Stimulated activated CD8-positive, alpha-beta memory T cell treated with anti-CD3 and anti-CD28 coated beads, Interleukin-12 subunit alpha, Interleukin-12 subunit beta, amount 100 ng/mL, for 1 hour (primary cell): ENCODE measurements at places on chromosomes 2 and 18.

DNA sequence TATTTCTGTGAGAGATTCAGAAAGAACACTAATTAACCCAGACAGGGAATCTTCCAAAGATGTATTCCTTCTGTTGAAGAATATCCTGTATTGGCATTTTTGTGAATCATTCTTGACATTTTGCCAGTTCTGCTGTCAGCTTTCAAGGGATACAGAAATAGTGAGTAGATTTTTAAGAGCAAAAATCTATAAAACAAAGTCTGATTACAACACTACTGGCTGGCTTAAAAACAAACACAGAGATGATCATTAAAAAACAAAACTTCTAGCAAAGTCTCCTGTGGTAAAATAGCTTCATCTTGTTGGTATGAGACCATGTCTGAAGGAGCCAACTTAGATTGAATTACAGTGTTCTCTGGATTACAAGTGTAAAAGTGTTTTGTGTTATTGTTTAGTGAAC lies 866.3 kb upstream of the KLHL29 start:
- DNase-seq: no peak

GRCh38 chr18:64405161-64405560 lies 256.3 kb upstream of the LINC00305 start:
- no peak for DNase-seq

DNA sequence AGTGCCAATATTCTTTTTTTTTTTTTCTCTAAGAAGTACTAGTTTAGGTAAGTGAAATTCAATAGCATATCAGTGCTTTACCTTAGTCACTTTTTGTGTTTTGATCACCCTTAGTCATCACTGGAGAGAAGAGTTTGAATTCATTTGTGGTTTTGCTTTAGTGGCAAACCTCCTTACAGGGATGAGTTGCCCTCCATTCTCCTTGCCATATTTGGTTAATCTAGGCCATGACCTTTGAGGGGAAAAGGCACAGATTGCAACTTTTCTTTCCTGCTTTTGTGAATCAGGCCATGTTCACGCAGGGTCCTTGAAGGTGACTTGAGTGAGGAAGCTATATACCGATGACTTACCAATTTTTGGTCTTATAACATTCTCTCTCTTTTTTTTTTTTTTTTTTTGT lies 34.4 kb downstream of the PLEKHA3 start:
- DNase-seq: no peak

DNA sequence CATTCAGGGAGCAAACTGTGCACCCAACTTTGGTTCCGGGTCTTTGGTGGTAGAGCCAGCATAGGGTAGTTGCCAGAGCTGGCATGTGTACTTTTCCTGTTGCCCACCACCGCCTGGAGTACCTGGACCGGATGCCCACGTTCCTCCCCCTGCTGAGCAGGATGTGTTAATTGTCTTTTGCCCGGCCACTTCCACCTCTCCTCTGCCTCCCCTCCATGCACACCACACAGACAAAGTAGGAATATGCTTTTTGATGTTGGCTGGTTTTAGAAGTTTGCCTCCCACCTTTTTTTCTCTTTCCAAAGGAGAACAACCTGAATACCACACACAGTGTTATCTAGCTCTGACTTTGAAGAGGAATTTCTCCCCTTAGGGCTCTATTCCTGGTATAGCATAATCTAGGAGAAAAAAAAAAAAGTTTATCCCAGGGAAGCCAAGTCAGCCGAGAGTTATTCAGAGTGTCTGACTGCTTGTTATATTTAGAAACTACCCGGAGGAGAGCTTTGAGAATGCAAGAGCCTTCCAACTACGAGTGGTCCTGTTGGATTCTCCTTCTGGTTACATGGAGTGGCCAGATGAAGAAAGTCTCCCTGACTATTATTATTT lies 111.9 kb downstream of the SETBP1 start:
- DNase-seq: no peak
